Stimulated activated CD4-positive, alpha-beta T cell treated with anti-CD3 and anti-CD28 coated beads, Interleukin-12 subunit alpha, Interleukin-12 subunit beta, amount 100 ng/mL, for 48 hours (primary cell): ENCODE measurements at places on chromosomes 6 and 20.

DNA sequence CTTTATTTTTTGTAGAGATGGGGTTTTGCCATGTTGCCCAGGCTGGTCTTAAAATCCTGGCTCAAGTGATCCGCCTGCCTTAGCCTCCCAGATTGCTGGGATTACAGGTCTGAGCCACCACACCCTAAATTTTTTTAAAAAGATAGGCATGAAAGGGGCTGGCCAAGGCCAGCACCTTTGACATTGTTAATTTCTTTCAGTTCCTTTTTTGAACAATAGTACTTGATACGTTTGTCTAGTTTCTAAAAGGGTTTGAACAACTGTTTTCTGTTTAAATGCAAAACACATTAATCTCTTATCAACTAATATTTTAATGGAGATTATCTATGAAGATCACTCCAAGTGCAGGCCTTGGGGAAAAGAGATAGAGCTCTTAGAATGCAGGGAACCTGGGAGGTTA lies 37.6 kb upstream of the PTPRK start:
- no peak for DNase-seq

DNA sequence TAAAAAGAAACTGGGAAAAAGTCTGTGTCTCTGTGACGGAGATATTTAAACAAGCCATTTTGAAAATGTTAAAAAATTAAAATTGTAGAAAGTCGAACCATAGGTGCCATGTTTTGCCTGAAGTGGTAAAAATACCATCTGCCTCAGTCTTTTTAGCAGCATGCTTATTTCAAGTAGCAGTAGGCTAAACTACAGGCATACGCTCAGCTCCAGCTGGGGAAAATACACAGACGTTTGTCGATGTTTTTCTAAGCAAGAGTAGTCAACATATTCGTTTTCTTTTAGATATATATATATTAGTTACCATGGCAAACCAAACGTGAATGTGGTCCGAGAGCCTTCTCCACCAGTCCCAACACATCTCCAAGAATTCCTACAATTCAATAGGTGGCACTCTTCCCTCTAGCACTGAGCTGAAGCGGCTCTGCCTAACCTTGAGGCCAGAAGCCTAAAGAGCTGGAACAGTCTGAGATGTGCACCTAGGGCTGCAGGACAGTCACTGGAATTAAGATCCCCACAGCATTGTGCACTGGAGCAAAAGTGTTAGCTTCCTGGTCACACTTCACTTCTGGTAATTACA lies 70.2 kb upstream of the BEND3 start:
- no peak for DNase-seq

DNA sequence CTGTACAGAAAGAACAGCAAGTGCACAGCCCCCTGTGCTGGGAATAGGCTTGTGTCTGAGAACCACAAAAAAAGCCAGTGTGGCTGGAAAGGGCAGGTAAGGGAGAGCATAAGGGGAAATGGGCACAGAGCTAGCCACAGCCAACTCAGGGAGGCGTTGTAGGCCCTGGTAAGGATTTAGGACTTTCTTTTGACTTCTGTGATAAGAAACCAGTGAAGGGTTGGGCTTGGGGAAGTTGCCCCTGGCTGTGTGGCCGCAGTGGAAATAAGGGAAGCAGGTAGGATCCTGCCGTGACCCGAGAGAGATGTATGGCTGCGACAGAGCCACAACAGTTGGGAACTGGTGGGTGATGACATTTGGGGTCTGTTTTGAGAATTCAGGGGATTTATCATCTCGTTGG lies 30.0 kb upstream of the PHACTR2 start:
- DNase-seq: no peak

DNA sequence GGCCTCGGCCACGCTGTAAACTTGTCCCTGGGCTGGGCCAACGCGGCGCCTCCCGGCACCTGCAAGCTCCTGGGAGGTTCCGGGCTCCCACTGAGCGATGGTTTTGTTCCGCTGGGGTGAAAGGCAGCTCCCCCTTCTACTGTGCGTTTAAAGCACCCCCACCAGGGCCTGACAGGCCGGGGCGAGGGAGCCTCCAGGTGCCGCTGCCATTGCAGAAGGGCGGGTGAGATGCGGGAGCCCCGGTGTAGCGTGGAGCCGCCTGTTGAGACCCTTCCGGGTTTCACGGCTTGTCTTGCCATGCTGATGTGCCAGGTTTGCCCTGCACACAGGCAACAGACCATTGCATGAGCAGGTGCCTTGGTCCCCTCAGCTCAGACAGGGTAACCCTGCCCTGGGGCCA lies 2.9 kb downstream of the COL20A1 start:
- no peak for DNase-seq

DNA sequence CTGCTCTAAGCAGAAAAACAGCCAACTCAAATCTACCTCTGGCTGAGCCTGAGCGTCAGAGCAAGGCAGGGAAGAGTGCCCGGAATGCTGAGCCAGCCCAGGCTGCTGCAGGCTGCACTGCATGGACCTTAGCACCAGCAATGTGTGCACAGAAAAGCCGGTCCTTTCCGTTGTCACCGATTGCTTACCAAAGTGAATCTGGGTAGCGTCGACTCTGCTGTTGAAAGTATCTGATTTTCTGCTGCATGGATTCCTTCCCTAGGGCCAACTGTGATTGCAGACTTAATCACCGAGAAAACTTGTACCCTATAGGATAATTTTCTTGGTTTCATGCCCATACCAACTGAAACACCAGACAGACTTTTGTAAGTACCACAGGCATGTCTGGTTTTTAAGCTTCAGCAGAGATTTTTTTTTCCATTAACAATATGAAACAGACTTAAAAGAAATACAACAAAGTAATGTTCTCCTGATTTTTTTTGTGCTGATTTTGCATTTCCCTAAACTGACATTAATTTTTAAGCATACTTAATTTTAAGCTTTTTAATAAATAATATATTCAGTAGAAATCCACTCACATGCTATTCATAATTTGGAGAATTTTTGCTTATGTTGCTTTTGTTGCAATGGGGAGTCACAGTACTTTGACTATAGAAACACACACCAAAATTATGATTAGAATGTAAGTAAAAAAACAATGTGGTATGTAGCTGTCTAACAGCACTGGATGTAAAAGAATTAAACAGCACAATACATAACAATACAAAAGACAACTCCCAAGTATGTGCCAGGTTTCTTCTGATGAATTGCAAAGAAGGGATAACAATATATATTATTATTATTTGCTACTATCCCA lies 218.0 kb downstream of the THBS2 start:
- DNase-seq: no peak

DNA sequence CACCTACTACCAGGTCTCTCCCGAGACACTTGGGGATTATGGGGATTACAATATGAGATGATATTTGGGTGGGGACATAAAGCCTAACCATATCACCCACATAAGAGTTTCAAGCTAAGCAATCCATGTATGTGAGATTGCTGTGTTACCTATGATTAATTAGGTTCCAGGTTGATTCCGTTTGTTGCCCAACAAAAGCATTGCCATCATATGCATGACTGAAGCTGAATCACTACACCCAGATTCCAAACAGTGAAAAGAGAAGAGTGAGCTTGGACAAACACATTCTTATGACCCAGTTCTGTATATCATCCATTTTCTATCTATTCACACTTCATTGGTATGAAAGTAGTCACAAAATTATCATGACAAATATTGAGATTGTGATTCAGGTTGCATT lies 952.5 kb upstream of the MAN1A1 start:
- no peak for DNase-seq

GRCh38 chr20:11001764-11002540 lies 328.2 kb upstream of the JAG1 start:
- DNase-seq: no peak

GRCh38 chr6:7899101-7899888 lies 11.3 kb downstream of the TXNDC5 start:
- DNase-seq: no peak

DNA sequence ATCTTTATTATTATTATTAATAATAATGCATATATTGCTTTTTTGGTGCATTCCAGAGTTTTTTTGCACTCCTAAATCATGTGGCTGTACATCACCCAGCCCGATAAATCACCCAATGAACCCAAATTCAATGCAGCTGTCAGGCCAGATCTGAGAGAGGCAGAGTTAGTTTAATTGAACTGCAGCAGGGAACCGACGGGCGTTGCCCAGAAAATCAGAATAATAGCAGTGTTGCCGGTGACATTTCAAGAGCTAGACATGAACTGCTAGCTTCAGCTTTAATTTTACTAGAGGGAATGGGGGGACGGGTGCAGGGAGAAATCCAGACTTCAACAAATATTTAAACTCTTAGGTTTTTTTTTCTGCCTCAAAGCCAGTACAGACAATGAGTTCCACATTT lies 135.0 kb downstream of the CLIC5 start:
- no peak for DNase-seq

GRCh38 chr6:134934793-134935485 lies 15.0 kb downstream of the ALDH8A1 start:
- no peak for DNase-seq

DNA sequence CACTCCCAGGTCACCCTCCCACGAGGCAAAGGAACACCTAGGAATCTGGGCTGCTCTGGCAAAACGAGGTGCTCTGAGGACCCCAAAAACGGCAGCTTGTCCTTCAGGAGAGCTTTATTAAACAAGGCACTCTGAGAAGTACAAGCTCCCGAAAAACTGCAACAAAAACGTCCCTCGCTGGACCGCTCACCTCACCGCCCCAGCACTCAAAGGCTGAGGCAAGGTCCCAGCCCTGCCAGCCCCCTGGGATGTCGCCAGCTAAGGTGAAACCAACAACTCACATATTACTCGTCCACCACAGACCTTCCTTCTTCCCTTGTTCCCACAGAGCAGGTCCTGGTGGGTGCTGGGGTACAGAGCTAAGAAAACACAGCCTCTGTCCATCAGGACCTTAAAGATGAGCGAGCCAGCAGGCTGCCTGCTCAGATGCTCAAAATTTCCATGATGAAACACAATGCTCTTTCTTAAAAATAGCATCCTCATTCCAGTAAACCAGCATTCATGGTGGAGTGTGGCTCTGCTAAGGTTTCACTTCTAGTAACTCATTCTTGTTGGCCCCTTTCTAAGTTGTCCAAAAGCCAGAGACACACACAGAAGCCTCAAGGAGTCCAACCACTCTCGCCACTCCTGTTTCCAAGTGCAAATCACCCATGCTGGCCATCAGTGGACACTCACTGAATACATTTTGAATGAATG lies 35.9 kb downstream of the ATP9A start:
- DNase-seq: no peak

DNA sequence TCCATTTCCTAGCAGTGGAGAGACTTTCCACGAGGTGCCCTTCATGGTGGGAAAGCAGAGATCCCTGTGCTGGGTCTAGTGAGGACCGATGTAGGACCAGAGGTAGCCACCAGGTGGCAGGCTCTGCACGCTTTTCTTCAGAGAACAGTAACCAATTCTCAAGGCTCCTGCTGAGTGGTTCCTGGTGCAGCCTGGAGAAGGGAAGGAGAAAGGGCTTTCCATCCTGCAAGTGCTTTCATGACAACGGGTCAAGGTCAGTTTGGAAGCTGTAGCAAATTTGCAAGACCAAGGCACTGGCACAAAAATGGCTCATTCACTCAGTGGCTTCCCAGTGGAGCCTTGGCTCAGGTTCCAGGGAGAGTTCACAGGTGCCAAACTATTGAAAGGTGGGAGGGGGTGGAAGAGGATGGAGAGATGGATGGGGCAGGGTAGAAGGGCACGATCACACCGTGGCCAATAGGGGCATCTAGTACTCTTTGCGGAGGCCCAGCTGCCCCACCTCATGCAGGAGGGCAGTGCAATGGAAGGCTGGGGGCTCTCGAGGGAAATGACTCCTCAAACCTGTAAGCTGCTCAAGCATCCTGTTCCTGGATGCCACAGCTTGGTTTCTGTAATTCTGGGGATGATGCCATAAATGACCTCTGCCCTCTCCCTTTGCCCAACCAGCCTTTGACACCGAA lies 25.5 kb upstream of the KCNK16 start:
- DNase-seq: peak; percentile 60

- no peak for DNase-seq
Observed at GRCh38 chr6:55046869-55047422, 127.4 kb upstream of the HCRTR2 start.

- DNase-seq: no peak
Observed at GRCh38 chr20:57122536-57123489, 143.6 kb downstream of the BMP7 start.

GRCh38 chr6:26331218-26332073 lies 33.6 kb upstream of the BTN3A2 start:
- DNase-seq: no peak

DNA sequence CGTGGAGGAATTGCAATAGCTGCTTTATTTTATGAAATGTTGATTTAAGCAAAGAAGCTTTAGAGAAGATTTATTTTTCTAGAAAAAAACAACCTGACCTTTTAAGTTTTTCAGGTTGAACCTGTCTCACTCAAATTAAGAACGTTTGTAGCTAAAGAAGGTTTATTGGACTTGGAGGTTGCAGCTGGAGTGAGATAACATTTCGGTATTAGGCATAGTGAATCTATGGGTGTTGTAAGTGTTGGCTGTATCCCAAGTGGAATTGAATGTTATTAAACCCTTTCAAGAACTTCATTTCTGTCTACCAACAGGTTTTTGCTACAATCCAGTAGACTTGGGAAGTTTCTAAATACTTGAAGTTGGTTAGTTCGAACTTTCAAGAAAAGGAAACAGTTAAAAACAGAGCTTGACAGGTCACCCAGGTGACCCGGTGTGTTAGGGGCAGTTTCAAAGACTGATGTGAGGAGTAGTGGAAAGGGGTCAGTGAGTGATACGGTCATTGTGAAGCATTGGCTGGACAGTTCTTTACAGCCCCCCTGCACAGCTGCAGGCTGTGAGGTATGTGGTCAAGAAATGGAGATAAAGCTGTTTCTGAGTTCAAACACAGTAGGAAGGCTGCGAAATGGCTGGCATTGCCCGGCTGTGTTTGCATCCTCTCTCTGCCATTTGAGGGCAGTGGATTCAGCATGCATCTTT lies 2.4 kb upstream of the TBCC start:
- no peak for DNase-seq

GRCh38 chr6:79250107-79250514 lies 15.6 kb upstream of the HMGN3 start:
- DNase-seq: no peak

GRCh38 chr6:3751077-3751729 lies at the start of gene PXDC1:
PXDC1 (minus strand) TSS chr6:3751713; CDS start chr6:3751531, 182 bp downstream.
- DNase-seq: no peak

- peak; percentile 15 for DNase-seq
Observed at GRCh38 chr20:35883778-35884540, 70.3 kb downstream of the SCAND1 start.

DNA sequence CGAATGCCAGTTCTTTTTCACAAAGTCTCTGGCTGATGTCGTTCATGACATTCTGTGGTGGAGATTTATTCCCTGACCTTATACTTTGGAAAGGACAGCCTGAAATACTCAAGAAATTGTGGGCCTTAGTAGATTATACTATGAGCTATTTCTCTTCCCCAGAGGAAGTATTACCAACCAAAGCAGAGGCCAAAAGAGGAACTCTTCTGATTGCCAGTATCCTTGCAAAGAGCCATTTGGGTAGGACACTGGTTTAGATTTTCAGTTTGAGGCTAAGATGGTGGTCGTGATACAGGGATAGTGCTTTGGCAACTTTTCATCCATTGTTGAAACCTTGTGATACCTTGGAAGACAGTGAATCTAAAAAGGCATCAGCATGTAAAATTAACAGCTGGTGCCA lies 327.3 kb downstream of the HACE1 start:
- no peak for DNase-seq
